ENCODE measurements at places on chromosomes 2 and 18.

GRCh38 chr2:172425336-172425735 lies 2.0 kb upstream of the ITGA6 start:
- no peak for DNase-seq

DNA sequence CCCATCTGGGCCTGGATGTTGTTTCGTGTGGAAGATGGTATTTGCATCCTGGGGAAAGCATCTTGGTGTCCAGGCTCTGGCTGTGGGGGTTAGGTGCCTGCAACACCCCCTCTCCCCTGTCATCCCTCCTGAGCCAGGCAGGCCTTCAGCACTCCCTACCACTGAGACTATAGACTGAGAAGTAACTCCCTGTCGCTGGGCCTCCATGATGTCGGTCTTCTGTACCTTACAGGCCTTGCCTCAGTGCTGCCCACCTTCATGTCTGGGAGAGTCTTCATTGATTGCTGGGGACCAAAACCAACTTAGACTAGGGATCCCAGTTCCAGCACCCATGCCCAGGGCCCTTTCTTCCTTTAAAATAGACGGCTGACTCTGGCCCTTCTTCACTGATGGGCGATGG lies 33.1 kb upstream of the DNMT3A start:
- DNase-seq = no peak

DNA sequence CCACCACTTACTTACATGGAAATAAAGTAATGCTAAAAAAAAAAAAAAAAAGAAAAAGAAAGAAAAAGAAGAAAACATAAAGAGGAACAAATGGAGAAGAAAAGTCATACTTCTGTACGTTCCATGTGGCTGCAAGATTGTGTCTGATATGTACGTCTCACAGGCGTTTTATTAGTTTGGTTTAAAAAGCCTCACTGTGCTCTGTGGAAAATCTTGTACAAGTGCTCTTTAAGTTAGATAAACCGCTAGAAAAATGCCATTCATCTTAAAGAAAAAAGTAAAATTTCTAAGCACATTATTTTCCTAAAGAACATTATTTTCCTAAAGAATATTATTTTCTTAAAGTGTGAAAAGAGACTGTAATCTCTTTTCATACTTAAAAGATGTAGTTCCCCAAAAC lies 165.1 kb downstream of the ZNF521 start:
- no peak for DNase-seq

- DNase-seq = no peak
Observed at GRCh38 chr2:215364157-215365155, 52.6 kb downstream of the ATIC start.
